ENCODE measurements at places on chromosomes 7 and 10.

DNA sequence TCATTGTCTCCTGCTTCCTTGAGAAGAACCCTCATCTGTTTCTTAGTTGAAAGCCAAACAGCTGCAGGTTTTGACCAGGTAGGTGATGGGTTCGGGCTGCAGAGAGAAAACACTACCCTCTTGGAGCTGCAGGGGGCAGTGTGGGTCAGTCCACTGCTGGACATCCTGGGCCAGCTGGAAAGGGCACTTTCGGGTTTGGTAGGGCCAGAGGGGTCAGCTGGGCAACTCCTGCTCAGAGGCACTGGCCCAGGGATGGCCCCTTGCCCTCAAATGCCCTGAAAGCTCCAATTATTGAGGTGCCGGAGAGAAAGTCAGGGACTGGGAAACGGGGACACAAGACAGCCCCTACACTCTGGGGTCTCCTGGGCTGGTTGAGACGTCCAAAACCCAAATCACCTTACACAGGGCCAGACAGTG lies 90.7 kb downstream of the MKI67 start:
- DNase-seq: peak; percentile 44

DNA sequence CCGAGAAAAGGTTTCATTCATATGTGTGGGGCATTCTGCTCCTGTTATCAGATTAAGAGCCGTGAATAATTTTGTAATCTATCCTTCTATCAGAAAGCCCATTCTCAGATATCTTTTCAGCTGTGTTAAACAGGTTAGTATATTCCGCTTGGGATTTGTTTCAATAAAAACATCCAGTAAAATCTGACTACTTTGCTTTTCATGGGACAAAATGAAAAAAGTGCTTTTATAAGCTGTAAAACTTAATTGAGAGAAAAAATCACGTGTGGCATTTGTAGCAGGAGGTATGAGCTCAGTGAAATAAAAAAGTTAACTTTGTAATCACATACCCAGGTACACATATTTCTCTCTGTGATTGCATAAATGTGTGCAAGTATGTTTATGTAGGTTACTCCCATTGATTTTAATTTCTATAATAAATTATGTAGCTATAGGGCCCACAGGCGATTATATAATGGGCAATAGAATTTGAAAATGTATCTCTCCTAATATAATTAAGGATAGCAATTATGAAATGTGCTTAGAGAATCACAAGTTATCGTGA lies 3.9 kb downstream of the MET start:
- no peak for DNase-seq

DNA sequence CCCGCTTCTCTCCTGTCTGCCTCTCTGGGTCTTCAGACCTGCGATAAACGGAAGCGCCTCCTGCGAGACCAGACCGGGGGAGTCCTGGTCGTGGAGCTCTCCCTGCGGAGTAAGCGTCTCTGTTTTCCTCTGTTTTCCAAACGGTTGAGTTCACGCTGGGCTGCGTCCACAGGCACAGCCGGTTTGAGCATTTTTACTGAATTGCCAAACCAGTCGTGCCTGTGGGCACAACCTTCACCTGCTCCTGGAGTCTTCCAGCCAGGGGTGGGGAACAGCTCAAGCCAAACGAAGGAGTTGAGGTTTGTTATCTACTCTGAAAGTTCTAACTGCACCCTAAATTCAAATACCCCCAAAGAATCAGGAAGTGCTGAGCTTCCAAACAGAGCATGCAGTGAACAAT lies 16.3 kb downstream of the TECTB start:
- no peak for DNase-seq

- no peak for DNase-seq
These were observed 55.6 kb downstream of the NPY start for GRCh38 chr7:24339575-24339974.

DNA sequence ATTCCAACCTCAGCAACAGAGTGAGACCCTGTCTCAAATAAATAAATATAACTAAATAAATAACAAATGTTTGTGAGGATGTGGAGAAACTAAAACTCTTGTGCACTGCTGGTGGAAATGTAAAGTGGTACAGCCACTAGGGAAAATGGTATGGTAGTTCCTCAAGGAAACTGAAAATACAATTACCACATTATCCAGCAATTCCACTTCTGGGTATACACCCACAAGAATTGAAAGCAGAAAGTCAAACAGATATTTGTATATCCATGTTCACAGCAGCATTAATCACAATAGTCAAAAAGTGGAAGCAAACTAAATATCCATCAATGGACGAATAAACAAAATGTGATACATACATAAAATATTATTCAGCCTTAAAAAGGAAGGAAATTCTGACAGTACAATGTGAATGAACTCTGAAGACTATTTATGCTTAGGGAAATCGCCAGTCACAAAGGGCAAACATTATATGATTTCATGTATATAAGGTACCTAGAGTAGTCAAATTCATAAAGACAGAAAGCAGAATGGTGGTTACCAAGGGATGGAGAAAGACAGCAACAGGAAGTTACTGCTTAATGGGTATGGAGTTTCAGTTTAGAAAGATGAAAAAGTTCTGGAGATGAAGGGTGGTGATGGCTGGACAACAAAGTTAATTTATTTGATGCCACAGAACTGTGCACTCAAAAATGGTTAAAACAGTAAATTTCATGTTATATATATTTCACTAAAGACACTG lies 9.8 kb downstream of the ARHGAP12 start:
- DNase-seq: no peak

- DNase-seq: no peak
These were observed 4.2 kb downstream of the MKX start for GRCh38 chr10:27741173-27742091.

DNA sequence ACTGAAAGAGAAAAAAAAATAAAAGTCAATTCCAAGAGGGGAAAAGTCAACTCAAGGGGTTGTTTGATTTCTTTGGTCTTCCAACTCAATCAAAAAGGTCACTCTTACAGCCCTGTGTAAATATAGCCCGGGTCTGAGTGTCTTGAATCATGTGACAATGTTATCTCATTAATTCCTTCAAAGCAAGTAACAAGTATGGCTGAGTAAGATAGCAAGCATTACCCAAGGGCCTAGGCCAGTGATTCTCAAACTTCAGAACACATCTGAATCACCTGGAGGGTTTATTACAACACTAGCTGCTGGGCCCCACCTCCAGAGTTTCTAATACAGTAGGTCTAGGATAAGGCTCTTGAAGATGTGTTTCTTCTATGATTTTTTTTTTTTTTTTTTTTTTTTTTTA lies 125.0 kb downstream of the PRLHR start:
- DNase-seq: no peak

- no peak for DNase-seq
These were observed 18.2 kb upstream of the TSPAN33 start for GRCh38 chr7:129126314-129126713.

DNA sequence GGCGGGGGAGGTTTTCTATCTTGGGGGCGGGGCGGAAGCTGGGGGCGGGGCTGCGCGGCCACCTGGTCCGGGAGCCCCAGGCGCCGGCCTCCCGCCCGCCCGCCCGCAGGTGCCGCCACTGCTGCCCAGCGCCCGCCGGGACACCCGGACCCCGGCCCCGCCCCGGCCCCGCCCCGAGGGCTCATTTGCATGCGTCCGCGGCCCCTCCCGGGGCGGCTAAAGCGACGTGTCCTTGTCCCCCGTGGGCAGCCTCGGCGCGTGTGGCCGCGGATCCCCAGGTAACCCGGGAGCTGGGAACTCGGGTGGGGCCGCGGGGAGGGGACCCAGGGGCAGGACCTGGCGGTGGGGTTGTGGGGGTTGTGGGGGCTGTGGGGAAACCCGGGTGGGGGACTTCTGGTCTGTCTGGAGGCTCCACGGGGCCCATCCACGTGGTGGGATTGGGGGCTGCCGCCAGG lies at the start of gene BHLHA15:
BHLHA15 (plus strand) TSS at position 219 of the 455 bp plus-strand sequence. CDS start 871 bp downstream, outside the sequence.
- DNase-seq: peak; percentile 11

- DNase-seq: no peak
These were observed 4.6 kb upstream of the CYP2C19 start for GRCh38 chr10:94757916-94758315.

DNA sequence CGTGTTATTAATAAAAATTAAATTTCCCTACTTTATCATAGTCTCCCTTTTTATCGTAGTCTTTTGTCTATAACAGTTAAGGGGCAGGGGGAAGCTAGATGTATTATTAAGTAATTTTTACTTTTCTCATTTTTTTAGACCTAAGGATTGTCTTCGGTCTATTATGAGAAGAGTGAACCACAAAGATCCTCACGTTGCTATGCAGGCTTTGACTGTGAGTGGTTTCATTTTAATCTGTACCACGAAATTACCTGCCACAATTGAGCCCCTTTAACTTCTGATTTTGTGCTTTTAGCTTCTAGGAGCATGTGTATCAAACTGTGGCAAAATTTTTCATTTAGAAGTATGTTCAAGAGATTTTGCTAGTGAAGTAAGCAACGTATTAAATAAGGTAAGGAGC lies 40.6 kb downstream of the STAM start:
- no peak for DNase-seq

- DNase-seq: no peak
These were observed 42.9 kb downstream of the SH3PXD2A start for GRCh38 chr10:103812432-103812831.

DNA sequence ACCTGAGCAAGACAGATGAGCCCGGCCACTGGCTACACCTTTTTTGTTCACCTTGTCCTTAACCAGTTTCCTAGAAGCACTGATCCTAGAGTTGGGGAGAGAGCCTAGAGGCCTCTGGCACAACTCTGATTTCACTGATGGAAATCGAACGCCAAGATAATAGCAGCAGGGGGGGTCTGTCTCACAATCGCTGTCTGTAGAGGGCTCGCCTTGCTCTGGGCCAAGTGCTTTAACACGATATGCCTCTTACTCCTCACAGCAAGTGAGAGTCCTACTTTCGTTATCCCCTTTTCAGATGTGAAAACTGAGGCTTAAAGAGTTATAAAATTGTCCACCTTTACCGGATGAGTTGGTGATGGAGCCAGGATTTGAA lies 472 bp downstream of the RASSF4 start:
- DNase-seq: no peak

DNA sequence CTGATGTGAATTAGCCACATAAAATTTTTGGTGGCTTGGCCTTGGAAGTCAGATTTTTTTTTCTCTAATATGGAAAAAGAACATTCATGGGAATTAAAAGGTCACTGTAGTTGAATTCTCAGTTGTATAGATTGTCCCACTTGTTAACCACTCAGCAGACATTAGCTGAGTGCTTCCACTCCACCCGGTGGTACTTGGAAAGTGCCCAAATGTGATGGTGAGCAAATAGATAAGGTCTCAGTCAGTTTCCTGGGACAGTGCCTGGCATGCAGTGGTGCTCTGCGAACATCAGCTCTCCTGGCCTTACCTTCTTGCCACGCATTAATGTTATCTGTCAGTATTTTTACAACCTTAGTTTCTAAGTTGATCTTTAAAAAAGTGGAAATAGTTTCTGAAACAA lies 1.4 kb downstream of the ATP5F1C start:
- DNase-seq: no peak

DNA sequence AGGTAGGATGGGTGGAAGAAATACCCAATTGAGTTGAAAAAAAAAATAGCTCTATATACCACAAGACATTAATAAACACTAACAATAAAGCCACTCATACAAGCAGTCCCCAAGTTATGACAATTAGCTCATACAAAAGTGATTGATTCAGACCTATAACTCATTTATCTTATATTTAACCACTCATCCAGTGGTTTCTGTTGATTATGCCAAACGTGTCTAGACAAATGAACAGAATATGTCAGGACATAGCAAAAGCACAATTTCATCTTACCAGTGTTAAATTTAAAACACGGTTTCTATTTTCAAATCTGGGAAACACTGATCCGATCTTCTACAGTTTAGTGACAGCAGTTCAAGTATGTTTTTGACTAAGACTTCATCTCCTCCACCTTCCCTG lies 17.0 kb downstream of the ABI1 start:
- DNase-seq: no peak

GRCh38 chr10:28470873-28471651 lies 61.9 kb upstream of the WAC start:
- DNase-seq: no peak

DNA sequence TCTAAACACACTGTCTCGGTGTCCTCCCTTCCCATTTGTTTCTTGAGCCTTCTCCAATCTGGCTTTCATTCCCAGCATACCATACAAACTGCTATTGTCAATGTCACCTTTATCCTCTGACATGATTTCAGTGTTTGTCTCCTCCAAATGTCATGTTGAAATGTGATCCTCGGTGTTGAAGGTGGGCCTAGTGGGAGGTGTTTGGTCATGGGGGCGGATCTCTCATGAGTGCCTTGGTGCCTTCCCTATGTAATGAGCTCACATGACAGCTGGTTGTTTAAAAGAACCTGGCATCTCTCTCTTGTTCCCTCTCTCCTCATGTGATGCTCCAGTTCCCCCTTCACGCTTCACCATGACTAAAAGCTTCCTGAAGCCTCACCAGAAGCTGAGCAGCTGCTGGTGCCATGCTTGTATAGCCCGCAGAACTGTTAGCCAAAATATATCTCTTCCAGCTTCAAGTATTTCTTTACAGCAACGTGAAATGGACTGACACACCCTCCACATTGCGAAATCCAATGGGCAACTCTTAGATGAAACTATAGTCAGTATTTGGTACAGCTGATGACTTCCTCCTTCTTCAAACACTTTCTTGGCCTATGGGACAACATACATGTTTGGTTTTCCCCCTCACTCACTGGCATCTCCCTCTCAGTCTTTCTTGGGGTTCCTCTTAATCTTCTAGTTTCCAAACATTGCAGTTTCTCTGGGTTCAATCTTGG lies 27.8 kb downstream of the RNLS start:
- DNase-seq: no peak

- DNase-seq: no peak
These were observed 273.4 kb downstream of the PRPF18 start for GRCh38 chr10:13859979-13860654.

- no peak for DNase-seq
These were observed 26.2 kb upstream of the PRPF18 start for GRCh38 chr10:13560597-13560996.

DNA sequence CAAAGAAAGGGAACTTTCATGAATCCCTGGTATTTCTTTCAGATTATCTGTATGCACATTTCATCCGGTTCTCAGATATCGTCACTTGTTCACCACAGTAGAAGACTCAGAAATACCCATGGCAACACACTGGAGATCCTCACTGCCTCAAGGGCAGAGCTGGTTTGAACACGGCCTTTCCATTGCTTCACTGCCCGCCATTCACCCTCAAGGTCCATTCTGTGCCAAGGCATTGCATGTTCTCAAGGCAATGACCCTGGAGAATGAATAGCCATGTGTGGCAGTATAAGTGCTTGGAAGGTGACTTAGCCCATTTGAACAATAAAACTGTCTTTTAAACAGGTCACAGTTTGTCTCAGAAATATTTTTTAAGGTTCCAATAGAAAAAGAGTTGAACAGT lies 606.5 kb downstream of the IPMK start:
- no peak for DNase-seq
